Stimulated activated CD4-positive, alpha-beta T cell treated with anti-CD3 and anti-CD28 coated beads, Interleukin-1b, Interleukin-23, amount 100 ng/mL, for 1 hour (primary cell): ENCODE measurements at places on chromosomes 12 and 14.

DNA sequence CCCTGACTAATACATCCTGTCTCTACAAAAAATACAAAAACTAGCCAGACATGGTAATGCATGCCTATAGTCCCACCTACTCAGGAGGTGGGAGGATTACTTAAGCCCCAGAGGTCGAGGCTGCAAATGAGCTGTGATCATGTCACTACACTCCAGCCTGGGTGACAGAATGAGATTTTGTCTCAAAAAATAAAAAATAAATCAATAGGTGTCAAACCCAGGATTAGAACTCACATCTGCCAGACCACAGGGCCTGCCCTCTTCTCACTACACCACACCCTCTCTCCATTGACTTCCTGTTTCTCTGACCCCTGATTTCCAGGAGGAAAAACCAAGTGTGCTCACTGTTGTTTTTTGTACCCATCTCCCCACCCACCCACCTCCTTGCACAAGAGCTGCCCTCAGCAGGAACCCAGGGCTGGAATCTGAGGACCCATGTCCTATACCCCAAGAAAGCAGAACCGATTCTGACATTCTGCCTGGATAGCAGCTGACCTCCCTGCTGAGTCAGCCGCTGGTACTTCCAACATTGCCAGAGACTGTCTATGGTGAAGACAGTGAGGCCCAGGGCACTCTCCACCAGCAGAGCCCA is 6.2 kb downstream of the CMKLR1 start:
- DNase-seq: no peak

- no peak for DNase-seq
Observed at GRCh38 chr12:98059659-98060343, 455.6 kb upstream of the TMPO start.

GRCh38 chr14:100290607-100291304 is 15.5 kb downstream of the SLC25A29 start:
- no peak for DNase-seq

DNA sequence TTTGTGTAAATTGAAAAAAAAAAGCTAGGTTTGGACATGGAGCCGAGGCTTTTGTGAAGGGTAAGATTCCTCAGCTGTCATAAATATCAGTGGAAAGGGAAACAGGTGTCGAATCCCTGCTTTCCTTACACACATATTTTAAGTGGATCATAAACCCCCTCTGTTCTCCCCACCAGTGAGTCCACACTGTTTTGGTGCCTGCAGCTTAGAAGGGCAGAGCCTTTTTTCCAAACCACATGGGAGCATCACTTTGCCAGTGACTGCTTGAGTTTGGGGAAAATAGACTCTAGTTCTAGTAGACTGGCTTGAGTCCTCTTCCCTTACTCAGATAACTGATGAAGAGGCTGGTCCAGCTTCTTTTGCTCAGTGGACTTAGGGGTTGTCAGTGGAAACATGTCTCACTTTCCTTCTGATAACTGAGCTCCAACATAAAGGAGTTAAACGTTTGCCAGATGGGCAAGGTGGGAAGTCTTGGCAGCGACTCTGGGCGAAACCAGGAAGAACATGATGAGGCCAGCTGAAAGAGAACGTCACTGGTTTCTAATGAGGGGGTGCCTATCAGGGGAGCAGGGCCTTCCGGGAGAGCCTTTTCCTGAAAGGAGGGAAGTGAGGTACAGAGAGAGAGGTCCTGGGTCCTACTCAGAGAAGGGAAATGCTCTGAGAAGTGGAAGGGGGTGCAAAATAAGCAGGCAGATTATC is 168.1 kb upstream of the PARP11 start:
- no peak for DNase-seq

- no peak for DNase-seq
Observed at GRCh38 chr14:66254038-66254437, 232.1 kb upstream of the CCDC196 start.

DNA sequence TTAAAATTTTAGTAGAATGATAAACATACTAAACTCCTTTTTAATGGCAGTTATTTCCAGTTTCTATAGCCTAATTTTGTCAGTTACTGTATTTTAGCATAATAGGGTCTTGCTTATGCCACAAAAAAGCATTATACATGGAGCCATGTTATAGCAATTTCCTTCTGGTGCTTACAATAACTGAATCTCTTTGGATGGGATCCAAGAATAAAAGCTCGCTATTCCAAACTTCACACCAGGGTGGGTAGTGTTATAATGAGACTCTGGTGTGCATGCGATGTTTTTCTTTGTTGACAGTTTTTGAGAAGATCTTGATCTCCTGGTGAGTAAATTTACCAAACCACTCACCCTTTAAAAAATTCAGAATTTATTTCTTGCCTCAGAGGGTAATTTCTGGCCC is 90.4 kb upstream of the CCDC91 start:
- DNase-seq: no peak

- DNase-seq: no peak
Observed at GRCh38 chr14:28608443-28608842, 158.1 kb upstream of the FOXG1 start.

DNA sequence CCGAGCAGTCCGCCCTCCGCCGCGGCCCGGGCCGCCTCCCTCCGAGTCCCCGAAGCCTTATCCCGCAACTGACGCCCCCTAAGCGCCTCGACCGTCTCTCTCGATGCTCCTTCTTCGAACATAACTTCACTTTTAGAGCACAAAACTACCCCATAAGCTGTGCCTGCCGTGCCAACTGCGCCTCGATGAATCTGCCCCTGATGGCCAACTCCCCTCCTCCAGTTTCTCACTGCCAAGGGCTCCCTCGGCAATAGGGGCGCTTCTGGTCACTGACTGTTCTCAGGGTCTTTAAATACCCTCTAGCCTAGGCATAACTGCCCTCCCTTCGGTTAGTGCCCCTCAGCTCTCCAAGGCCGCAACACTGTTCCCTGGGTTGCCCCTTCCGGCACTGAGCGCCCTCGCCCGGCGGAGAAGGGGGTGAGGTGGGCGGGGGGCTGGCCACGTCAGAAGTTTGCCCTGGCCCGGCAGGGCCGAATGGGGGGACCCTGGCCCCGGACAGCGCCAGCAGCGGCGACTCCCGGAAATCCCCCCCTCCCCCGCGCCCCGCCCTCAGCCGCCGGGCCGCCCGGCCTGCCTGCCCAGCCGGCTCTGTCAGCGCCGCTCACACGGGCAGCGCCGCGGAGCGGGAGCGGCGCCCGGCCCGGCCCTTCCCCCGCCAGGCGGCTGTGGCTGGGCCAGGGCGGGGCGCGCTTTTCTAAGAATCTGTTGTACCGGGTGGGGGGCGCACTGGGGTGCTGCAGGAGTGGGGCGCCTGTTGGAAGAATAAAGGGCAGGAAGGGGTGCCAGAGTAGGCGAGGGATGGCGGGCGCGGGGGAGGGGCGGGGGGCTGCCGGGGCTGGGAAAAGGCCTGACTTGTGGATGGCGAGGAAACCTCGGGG is 10.6 kb downstream of the RARG start:
- no peak for DNase-seq

- DNase-seq: no peak
Observed at GRCh38 chr14:96630281-96630680, 128.1 kb downstream of the PAPOLA start.

DNA sequence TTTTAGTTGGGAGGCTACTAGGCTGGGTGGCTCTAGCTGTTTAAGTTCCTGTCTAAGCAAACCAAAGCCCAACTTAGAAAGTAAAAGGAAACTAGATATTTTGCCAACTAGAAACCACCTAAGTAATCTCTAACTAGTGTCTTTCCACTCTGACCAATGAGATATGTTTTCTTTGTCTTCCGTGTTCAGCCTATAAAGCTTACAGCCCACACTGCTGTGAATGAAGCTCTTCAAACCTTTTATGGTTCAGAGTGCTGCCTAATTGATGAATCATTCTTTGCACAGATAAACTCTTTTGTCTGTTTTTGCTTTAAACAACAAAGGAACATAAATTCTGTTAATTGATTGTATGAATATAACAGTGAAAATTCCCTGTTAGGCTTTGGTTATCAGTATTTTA is 66.1 kb downstream of the FUT8 start:
- DNase-seq: no peak

- no peak for DNase-seq
Observed at GRCh38 chr14:85205875-85206274, 324.1 kb upstream of the FLRT2 start.

- peak; percentile 50 for DNase-seq
Observed at GRCh38 chr12:3803865-3804472, 51.1 kb upstream of the CRACR2A start.

- no peak for DNase-seq
Observed at GRCh38 chr14:93059917-93060545, 55.7 kb downstream of the ITPK1 start.

- DNase-seq: no peak
Observed at GRCh38 chr14:70281939-70282338, 77.5 kb downstream of the COX16 start.

DNA sequence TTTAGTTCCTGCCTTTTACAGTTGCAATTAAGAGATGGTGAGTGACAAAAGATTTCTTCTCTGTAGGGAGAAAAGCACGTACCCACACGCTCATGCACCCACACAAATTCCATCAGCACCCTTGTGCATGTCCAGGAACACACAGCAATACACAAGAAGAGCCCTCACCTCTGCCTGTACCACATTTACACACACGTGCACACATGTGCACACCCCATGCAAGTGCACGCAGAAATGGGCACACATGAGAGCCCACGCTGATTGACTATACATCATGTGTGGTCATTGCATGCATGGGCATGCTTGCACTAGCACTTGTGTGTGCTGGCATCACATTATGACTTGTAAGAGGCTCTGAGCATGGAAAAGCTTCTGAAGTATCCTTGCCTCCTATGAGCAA is 70.5 kb downstream of the SERPINA3 start:
- DNase-seq: no peak

DNA sequence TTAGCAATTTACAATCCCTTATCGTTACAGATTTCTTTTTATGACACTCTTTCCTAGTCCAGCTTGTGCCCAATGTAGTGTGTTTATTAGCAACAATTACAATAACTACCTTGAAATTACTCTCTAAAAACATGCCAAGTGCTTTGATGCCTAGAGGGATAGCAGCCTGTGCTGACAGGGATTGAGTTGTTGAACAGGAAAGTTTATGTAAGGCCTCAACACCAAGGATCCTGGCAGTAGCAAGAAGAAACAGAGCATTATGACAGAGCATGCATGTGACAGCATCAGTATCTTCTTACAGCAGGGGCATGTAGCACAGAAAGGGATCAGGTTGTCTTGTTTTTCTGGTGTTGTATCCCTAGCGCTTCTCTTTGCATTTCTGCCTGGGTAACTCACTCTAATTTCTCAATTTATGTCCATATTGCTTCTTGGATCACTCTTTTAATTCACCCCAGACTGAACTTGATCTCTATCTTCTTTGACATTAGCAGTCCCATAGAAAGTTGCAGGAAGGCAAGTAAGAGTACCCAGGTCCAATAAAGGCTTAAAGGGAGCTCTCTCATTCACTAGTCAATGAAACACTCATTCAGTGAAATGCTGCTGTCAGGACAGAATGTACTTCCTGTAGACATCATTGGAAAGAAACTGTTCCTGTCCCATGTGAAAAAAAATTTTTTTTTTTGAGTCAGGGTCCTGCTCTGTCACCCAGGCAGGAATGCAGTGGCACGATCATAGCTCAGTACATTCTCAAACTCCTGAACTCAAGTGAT is 220.0 kb upstream of the GRIP1 start:
- DNase-seq: no peak

- no peak for DNase-seq
Observed at GRCh38 chr14:104306450-104307040, 168.2 kb downstream of the KIF26A start.

DNA sequence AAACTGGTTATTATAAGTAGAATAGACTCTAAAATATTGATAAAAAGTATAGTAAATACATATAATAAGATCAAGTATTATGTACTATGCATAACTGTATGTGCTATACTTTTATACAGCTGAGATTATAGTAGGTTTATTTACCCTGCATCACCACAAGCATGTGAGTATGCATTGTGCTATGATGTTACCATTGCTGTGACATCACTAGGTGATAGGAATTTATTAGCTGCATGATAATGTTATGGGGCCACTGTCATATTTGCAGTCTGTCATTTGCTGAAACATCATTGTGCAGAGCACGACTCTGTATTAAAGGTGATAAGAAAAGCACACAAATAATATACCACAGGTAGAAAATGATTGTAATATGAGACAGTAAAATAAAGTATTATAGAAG is 385.6 kb downstream of the ZFP36L1 start:
- no peak for DNase-seq

GRCh38 chr14:71414631-71415403 is 507.6 kb downstream of the PCNX1 start:
- DNase-seq: no peak

- DNase-seq: no peak
Observed at GRCh38 chr12:18165889-18166288, 75.9 kb upstream of the RERGL start.

- DNase-seq: no peak
Observed at GRCh38 chr14:60220917-60221316, 28.1 kb upstream of the PPM1A start.

DNA sequence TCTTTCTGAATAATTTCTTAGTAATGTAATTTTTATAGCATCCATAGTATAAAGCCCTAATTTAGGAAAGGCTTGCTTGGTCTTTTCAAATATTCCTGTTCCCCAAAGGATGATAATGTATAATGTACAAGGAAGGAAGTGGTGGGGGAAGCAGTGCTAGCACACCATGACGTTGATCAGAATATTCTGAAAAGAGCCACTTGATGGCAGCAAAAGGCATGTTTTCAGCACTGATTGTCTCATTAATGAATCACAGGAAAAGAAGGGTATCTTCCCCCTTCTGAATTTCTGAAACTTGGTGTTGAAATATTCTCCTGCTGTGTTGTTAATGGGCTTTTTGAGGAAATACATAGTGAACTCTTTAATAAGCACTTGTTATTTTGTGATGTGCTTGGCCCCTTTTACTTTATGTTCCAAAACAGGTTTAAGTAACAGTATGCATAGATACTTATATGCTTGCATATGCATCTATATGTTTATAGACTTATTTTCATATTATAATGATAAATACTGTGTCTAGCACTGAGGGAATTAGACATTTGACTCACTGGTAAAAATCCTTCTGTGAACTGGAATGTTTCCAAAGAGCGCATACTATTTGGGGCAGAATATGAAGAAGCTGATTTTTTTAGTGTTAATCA is 122.0 kb downstream of the TMEM117 start:
- no peak for DNase-seq

- no peak for DNase-seq
Observed at GRCh38 chr12:109989380-109989779, 6.8 kb downstream of the GIT2 start.

DNA sequence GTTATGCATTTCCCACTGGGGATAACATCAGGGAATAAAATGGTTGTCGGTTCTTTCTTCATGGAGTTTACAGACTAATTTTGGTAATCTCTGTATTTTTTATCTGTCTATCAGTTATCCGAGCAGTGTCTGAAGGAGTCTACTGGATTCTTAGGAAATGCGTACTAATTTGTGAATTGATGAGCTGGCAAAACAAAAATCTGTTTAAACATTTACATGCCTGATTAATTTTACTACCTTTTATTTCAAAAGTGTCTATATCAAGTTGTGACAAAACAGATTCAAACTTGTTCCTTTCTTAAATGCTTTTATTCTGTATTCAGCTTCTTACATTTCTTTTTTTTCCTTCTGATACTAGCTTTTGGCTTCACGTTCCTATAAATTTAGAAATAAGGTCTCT is 4.4 kb downstream of the RIMKLB start:
- DNase-seq: no peak
